SK-N-DZ (cell line): ENCODE measurements at places on chromosomes 13 and 19.
A peak's percentile ranks its signal among the peaks of the same experiment; 100 is the strongest.

DNA sequence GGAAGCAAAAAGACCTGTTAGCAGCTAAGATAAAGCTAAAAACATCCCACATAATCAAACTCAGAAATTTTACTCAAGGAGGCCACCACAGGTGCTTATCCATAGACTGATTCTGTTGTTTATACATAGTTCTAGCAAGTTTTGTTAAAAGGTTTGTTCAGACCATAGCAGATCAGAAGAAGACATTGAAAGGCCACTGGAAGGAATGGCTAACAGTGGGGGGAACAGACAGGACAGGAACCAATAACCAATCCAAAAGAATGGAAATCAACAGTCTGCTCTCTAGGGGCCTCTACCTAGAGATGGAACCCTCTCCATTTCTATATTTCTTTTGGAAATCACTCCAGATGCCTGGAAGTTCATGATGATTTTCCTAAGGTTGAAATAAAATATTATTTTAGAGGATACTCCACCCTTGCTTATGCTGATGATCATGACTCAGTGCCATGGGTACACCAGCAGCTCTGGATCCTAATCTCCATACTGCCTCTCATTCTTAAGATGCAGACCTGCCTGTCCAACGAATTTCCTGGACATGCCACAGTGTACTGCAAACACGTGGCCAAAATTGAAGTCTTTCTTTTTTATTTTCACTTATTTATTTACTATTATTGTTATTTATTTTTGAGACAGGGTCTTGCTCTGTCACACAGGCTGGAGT, 260.0 kb downstream of the MYO16 start:
- DNase-seq: no peak

- no peak for DNase-seq
These were observed 44.5 kb downstream of the TMEM255B start for GRCh38 chr13:113803409-113804016.

GRCh38 chr19:53907193-53907581, 1.9 kb upstream of the CACNG7 start:
- no peak for DNase-seq

GRCh38 chr19:6047741-6048251, 62.5 kb downstream of the RFX2 start:
- DNase-seq: peak; percentile 32

- DNase-seq: no peak
These were observed 118.6 kb downstream of the ZNF536 start for GRCh38 chr19:30490760-30491159.

- no peak for DNase-seq
These were observed 28.5 kb downstream of the MYCBP2 start for GRCh38 chr13:77298426-77298825.

DNA sequence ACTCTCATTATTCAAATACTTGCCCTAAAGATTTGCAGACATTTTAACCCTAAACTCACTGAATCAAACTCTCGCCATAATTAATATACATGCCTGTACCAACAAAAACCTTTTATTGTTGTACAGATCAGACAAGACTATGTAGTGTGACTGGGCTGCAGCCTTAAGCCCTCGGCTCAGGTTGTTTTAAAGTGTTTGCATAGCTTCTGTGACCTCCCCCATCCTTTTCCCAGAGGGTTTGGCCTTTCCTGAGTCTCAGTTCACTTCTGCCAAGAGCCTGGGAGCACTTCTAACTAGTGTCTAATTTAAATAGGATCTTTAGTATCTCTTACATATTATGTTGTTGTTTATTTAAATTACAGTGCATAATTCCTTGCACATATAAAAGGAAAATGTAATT, 158.2 kb downstream of the HS6ST3 start:
- no peak for DNase-seq

GRCh38 chr13:50720861-50721671, 122.4 kb downstream of the DLEU7 start:
- DNase-seq: no peak

DNA sequence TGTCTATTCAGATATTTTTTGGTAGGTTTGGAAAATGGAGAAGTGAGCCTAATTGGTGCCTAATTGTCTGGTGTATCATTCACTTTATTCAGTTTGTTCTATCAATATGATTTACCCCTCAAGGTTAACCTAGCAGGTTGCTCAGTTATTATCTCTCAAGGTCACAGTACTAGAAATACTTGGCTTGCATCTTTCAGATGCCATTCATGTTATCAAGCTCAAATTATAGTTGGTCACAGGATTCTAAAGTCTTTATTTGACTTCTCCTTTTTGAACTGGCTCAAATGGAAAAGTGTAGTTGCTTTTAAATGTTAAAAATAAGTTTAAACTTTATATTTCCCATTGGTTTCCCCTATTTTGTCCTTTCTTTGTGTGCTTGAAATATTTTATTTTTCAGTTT, 2.6 kb downstream of the KCNRG start:
- DNase-seq: no peak

DNA sequence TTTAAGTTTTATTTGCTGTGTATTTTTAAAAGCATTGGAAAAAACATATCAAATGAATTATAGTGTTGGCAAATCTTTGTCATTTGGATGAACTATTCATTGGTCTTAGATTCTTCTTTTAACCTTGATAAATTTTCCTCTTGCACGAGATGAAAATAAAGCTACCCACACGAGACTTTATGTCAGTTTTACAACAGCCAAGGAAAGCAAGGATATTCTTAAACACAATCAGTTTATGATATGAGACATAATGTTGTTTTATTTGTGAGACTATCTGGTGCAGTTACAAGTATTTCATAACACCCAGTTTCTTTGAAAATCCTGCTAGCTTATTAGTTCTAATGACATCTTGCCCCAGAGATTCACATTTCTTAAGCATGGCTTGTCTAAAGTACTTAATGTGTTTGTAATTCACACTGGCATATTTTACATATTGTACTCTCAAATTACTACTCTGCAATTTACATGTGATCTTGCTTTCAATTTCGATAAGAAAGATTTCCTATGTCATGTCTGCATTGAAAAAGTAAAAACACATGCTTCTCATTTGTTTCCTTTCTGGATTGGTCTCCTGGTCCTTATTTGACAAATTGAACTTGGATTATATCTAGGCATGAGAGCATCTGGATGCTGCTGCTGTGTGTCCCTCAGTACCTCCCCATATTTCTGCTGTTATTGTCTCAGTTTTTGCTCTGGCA, 955.5 kb upstream of the PCDH9 start:
- peak; percentile 7 for DNase-seq

DNA sequence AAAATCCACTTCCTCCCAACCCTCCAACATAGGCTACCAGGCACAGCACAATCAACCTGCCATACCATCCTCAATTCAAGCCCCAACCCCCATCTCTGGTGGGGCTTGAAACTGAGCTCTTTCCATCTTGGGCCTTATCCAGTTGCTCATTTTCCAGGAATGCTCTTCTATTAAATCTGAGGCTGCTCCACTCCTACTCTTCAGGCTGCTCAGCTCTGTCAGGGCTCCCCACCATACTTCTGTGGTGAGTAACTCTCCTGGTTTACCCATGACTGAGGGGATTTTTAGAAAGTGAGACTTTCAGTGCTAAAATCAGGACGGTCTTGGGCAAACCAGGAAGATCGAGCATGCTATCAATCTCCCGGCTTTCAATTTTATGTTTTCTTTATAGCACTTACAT, 512.8 kb downstream of the LMO7 start:
- no peak for DNase-seq

DNA sequence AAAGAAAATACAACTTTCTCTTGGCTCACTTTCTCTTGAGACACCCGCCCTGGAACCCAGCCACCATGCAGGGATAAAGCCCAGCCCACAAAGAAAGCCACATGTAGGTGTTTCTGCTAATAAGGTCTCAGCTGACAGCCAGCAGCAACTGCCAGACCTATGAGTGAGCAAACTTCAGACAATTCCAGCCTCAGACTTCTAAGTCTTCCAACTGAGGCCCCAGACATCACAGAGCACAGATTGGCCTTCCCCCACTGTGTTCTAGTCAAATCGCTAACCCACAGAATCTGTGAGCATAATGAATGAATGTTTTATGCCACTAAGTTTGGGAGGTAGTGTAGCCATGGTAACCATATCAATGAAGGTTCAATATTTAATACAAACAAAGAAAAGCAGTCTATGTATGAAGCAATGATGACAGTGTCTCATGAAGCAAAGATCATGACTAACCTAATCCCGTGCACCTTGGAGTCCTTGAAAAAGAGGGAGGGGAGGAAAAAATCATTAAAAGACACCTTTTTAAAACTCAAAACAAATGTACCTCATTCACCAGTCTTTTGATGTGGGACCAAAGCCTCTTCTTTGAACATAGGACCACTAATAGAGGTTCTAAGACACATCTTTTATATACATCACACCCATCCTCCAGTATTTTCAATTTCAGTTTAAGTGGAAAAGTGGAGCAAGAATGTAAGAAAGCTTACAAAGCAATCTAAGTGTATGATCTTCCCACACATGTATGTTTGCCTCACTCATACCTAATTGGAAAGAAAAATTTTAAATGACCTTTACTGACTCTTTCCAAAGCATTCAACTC, 6.2 kb downstream of the MRPS31 start:
- DNase-seq: no peak

- DNase-seq: no peak
These were observed 31.7 kb downstream of the IER2 start for GRCh38 chr19:13181747-13182388.

DNA sequence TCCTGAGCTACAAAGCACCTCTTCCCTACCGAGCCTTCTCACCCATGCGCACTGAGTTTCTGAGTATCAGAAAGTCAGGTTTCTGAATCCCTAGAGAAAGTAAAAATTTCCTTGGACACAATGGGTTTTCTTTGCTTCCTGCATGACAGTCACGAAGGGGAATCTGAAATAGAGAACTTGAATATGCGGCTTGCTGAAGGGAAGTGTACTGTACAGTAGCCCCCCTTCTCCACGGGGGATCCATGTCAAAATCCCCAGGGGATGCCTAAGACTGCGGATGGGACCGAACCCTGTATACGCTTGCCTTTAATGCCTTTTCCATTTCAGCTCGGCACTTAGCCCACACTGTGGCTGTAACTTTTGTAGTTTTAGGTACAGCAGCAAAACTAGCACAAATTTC, 107.9 kb downstream of the GGACT start:
- no peak for DNase-seq

DNA sequence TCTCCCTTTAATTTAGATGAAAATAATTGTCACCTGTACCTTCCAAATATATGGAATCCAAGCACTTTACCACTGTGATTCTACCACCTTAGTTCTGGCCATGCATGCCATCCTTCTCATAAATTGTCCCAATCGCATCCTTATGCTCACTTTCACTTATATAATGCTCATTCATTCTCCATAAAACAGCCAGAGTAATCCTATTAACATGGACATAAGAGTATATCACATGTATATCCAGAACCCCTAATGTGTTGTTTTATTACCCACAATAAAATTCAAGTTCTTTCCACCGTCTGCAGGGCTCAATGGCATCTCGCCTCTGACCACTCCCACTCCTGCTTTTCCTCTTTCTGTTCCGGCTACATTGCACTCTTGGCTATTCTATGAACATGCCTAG, 597.5 kb upstream of the MIR17HG start:
- DNase-seq: peak; percentile 47

- no peak for DNase-seq
These were observed 88.5 kb downstream of the RAB20 start for GRCh38 chr13:110472904-110473563.

DNA sequence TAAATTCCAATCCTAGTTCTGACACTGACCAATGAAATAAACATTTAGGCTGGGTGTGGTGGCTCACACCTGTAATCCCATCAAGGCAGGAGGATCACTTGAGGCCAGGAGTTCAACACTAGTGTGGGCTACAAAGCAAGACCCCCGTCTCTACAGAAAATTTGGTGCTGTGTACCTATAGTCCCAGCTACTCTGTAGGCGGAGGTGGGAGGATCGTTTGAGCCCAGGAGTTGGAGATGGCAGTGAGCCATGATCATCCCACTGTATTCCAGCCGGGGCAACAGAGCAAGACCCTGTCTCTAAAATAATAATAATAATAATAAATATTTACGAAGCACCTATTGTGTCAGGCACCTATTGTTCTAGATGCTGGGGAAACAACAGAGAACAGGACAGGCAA, 6.7 kb downstream of the IRGQ start:
- DNase-seq: no peak

GRCh38 chr13:112603641-112604225, 15.8 kb upstream of the TUBGCP3 start:
- DNase-seq: no peak

GRCh38 chr19:2038284-2039088, 12.6 kb downstream of the MKNK2 start:
- DNase-seq: no peak

GRCh38 chr19:45306040-45306439, 16.6 kb downstream of the CKM start:
- no peak for DNase-seq

DNA sequence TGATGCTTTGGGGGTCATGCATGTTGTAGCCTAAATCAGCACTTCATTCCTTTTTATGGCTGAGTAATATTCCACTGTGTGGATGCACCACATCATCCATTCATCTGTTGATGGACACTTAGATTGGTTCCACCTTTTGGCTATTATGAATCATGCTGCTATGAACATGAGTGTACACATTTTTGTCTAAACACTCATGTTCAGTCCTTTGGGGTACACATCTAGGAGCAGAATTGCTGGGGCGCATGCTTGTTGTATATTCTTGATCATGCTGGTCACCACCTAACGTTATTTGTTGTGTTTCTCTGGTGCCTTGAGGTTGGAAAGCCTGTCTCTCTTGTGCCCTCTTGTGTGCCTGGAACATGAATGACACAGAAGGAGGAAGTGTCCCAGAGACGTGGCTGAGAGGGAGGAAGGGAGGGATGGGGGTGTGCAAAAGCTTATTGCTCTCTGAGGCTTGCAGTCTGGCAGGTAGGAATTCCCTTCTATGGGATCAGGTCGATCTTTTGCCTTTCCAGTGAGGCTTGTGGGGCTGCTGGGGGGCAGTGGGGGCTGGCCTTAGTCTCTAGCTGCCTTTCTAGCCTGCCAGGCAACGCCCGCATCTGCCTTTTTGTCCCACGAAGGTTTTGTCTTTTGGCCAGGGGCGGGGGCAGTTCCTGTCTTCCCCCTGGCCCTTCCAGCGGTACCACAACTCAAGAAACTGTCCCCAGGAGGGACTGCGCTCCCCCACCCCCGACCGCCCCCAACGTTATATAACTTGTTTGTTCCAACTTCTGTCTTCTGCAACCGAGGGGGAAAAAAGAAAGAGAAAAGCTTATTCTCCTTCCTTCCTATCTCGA, 7.6 kb downstream of the KLHL26 start:
- DNase-seq: no peak

- peak; percentile 58 for DNase-seq
These were observed 34.4 kb downstream of the CCDC70 start for GRCh38 chr13:51895906-51896888.

GRCh38 chr13:25494698-25495411, 123.1 kb downstream of the ATP8A2 start:
- DNase-seq: no peak

GRCh38 chr13:27953676-27954405, 15.3 kb downstream of the CDX2 start:
- DNase-seq: peak; percentile 22

DNA sequence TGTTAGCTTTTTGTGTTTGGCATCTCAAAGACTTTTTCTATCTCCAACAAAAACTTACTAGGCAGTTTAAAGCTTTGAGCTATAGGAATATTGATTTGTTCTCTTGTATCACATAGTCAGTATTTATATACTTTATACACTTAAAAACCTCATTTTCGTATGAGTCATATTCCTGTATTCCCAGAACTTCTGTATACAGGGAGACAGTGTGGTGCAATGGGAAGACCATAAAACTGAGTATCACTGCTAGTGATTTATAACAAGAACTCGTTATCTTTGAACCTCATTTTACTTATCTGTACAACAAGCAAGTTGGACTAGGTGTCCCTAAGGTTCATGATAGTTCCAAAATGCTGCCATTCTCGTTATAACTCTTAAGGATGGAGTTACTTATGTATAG, 6.3 kb downstream of the GPR180 start:
- no peak for DNase-seq
